Stimulated activated CD8-positive, alpha-beta memory T cell treated with anti-CD3 and anti-CD28 coated beads, Interleukin-15, amount 100 ng/mL, for 1 hour (primary cell): ENCODE measurements at places on chromosomes 3 and 15.

DNA sequence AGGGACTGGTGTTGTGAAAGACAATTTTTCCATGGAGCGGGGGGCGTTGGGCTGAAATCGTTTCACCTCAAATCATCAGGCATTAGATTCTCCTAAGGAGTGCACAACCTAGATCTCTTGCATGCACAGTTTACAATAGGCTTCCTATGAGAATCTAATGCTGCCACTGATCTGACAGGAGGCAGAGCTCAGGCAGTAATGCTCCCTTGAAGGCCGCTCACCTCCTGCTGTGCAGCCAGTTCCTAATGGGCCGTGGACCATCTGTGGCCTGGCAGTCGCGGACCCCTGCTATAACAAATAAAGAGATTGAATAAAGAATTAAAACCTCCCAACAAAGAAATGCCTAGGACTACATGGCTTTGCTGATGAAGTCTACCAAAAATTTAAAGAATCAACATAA, 25.3 kb upstream of the ANKRD28 start:
- no peak for DNase-seq

DNA sequence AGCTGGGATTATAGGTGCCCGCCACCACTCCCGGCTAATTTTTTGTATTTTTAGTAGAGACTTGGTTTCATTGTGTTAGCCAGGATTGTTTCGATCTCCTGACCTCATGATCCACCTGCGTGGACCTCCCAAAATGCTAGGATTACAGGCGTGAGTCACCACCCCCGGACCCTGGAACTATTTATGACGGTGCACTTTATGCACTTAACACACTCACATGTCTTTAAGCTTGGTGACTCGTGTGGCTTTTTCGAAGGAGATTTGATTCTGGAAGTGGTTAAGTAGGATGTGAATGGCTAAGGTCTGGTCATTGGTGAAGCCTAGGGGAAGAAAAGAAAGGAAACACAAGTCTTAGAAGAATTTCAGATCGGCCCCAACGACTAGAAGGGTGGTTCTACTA, 20.3 kb downstream of the BBS4 start:
- no peak for DNase-seq

DNA sequence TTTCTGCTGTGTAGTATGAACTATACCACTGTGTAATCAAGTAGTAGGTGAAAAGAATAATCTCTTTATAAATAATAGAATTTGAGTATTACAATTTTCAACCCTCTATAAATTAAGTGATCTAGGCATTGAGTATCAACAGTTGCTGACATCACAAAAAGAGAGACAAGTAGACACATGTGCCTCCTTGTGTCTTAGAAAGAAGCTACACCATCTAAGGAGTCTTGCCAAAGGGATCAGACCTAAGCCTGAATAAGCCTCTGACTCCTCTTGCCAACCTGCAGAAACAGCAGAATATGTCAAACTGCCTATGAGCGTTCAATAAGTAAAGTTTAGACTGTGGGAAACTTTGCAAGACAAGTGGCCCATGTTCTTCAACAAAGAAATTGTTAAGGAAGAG, 5.8 kb upstream of the MTMR10 start:
- DNase-seq = no peak

DNA sequence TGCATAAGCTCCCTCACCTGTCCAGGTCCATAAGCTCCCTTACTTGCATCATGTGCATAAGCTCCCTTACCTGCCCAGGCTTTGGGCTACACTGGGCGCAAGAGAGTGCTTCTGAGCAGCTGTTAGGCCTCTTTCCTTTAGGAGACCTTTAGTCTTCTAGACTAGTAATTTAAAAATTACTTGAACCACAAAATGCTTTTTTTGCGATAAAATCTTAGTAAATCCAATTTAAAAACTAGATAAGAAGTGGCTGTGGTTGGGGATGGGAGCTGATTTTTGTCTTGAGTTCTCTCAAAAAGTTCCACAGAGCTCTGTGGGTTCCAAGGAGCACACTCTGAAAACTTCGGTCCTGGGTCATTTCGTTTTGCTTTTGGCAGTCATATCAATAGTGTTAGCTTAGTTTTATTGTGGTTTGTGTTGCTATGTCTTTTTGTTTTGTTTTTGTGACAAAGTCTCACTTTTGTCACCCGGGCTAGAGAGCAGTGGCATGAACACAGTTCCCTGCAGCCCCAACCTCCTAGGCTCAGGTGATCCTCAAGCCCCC, 6.7 kb downstream of the CEMIP start:
- no peak for DNase-seq

DNA sequence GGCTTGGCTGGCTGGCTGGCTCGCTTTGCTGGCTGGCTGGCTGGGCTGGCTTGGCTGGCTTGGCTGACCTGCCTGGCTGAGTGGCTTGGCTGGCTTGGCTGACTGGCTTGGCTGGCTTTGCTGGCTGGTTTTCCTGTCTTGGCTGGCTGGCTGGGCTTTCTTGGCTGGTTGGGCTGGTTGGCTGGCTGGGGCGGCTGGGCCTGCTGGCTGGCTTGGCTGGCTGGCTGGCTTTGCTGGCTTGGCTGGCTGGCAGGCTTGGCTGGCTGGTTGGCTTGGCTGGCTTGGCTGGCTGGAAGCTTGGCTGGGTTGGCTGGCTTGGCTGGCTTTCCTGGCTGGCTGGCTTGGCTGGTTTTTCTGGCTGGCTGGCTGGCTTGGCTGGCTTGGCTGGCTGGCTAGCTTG, 435.6 kb downstream of the GOLGA6L6 start:
- no peak for DNase-seq

DNA sequence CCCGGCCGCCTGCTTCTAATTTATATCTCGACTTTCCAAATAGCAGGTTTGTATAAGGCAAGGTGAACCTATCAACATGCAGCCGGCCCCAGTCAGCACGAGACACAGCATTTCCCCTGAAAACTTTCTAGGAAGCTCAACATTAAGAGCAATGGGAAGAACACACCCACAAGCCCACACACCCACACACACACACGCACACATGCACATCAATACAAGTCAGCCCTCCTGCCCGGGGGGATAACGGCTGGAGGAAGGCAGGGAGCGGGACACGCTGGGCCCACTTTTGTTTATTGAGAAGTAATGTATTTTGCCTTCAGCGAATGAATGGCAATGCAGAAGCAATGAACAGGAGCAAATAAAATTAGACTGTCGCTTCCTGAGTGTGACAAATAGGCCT, 83.5 kb downstream of the PCSK6 start:
- DNase-seq = no peak

DNA sequence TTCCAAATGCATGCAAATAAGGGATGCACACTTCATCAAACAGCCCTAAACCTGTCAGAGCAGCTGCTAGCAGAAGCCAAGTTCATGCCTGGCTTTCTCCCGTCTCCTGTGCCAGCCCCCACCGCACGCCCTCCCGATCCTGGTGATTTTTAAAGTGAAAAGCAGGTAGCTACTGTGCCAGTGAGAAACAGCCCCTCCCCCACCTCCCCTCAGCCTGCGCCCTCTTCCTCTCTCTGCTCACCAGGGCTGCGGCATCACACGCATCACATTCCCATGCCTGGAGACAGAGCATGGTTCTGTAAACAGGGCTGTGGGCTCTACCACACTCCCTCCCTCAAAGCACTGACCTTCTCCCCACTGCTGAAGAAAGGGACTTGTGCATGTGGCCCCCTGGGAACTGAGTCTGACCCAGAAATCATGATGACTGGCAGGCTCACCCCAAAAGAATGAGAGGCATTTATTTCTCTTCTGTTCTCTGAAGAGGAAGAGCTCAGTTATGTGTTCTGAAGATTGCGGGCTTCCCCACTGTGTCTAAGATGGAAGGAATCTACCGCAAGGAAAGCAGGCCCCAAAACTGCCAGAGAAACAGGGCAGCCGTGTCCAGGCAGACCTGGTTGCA, 14.5 kb upstream of the SLC6A1 start:
- DNase-seq = no peak

GRCh38 chr15:92885224-92886041, 14.7 kb upstream of the CHD2 start:
- no peak for DNase-seq

DNA sequence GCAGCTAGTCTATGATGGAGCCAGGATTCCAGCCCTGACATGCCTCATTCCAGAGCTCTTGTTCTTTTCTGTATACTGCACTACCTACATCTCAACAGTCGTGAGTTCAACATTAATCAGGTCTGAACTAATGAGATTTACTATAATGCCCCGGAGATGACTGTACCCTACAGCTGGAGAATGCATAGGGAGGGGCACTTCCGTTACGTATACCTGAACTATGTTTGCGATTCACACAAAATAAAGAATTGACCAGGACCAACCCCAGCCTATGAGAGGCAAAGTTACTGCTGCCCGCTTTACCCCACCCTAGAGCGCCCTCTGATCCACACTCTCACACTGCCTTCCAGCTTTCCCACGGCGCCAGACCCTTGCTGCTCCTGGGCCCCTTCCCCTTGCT, 97.0 kb downstream of the IGF2BP2 start:
- DNase-seq = no peak

- DNase-seq = no peak
These were observed 749.6 kb downstream of the AGBL1 start for GRCh38 chr15:86829245-86829644.

- no peak for DNase-seq
These were observed 6.3 kb downstream of the RFT1 start for GRCh38 chr3:53123953-53124352.

DNA sequence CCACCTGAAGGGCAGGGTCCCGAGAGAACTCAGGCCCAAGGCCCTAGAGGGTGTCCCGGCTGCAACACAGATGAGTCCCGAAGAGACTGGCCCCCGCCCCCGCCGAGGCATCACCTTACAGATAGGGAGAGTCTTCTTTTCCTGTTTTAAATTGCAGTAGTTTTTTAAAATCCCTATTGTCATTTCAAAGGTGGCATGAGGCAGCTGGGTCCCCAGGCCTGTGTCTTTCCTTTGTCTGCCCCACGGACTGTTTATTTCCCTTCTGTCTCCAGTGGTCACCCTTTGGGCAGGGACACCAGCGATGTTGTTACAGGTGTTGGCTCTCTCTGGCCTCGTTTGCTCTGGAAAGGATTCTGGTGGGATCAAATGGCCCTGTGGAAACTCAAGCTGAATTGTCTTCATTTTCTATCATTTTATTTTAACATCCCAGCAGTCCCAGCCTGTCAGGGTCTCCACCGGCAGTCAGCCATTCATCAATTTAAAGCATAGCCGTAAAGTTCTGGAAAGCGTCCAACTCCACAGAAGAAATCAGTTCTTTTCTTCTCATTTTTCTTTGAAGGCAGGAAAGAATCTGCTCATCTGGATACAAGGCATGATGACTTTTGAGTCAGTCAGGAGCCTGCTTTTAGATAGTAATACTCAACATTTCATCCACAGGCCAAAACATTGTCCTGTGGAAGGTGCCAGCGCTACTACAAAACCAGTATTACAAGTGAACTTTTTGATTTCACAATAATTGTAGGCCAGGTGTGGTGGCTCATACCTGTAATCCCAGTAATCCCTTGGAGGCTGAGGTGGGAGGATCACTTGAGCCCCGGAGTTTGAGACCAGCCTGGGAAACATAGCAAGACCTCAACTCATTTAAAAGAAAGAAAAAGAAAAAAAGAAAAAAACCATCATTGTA, 96.2 kb downstream of the HES1 start:
- DNase-seq = no peak

DNA sequence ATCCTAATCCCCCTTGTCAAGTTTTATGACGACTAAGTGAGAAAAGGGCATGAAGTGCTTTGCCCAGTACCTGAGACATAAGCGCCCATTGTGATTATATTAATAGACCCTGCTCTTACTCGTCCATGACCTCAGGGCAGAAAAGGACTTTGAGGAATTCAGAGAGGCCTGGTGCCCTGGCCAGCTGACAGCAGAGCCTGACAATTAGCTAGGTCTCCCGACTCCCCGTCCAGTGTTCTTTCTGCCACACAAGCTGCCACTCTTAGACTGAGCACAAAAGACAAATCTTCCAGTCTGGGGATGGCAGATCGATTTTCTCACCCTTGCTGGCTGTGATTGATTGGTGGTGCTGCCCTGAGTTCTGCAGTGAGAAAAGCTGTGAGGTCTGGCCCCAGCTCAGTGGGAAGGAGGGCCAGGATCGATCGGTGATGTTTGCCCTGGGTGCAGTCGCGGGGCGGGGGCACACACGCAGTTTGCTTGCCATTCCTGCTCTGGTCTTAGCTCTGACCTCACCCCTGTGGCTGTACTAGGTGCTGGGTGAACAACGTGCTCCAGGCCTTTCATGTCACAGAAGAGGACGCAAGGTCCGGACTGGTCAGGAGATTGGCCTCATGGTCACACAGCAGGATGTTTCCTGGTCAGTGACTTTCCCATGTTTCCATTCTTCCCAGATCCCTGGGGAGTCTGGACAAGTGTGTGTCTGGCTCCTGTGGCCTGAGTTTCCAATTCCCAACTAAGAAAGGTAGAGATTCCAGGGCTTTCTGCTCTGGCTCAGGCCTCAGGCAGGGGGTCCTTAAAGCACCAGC, 67.4 kb upstream of the TLE3 start:
- DNase-seq = no peak

DNA sequence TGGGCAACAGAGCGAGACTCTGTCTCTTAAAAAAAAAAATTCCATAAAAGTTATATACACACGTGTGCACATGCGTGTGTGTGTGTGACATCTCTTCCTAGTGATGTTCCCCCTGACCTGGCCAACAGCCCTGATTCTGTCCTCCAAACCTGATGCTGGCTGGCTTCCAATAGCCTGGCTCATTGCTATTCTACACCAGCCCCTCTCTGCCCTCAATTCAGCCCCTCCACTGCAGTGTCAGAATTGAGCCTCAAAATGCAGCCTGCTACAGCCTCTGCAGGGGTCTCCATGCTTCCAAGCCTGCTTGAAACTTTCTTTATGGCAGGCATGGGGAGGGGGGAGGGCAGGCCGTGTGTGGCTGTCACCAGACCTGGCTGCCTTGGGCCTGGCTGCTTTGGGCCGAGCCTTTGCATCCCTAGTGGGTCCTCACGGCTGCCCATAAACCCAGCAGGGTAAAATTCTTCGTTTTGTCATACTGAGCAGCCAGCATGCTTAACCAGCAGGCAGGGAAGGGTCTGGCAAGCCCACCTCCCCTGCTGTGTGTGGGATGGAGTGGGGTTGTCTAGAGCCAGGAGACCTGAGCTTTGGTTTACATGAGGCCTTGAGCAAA, 22.7 kb upstream of the DOCK3 start:
- DNase-seq = no peak

DNA sequence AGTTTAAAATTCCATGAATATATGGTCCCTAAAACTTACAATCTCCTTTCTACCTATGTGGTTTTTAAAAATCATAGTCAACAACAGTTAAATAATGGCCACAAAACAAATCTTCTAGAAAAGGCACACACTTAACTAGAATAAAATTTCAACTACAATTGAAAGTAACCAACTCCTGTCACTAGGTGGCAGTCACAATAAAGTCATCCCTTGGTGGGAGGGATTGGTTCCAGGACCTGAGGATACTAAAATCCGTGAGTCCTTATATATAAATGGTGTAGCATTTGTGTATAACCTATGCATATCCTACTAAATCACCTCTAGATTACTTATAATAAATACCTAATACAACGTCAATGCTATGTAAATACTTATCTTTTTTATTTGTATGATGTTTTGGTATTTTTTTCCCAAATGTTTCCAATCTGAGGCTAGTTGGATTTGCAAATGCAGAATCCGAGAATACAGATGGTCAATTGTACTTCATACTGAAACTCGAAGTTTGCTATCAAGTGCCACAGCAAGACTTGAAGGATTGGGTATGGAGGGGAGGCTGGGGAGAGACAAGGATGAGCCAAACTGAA, 172.6 kb downstream of the FMN1 start:
- DNase-seq = no peak
